ENCODE measurements at places on chromosomes 2 and 18. TPM values are rescaled to one million over a fixed set of nuclear protein-coding genes. Genes with fewer than 3 reads are reported as not detected.

B3GNT7 gene
- 2.7 TPM for total RNA-seq

PLEK gene
- total RNA-seq: 48.2 TPM

DNA sequence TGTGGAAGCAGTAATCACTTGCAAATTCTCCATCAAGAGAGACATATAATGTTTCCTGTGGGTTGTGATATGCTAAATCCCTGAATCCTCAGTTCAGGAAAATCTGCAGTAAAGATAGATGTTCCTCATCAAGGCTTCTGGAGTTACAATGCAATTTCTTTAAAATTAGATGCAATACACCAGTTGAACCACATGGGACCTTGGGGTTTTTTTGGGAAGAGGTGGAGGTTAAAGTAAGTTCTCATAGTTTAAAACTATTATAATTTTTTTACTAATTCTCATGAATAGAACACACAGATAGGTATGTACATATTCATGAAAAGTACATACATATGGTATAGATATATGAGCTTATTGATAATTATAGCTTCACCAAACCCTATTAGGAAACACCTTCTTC is 496.2 kb downstream of the SATB2 start:
- no peak for DNase-seq

- DNase-seq: no peak
Measured at GRCh38 chr18:36568487-36568886, 260.3 kb downstream of the TPGS2 start.

- no peak for DNase-seq
Measured at GRCh38 chr2:179222076-179222475, 42.6 kb downstream of the SESTD1 start.
